Thyroid gland (tissue), 4 donors: ENCODE measurements at places on chromosomes 6 and 20. TPM values are rescaled to one million over a fixed set of nuclear protein-coding genes. Genes with fewer than 3 reads are reported as not detected.

Gene CALHM4
- not detected for total RNA-seq

Gene RAET1L
- not detected for total RNA-seq

Gene PSORS1C1
- 2.1 TPM for total RNA-seq

Gene THEMIS
- 1.2 TPM for total RNA-seq

Gene TAGAP
- total RNA-seq = 3.7 TPM

Gene KCNQ2
- total RNA-seq = not detected

Gene SMOC2
- total RNA-seq = 10.4 TPM

Gene BHLHE23
- total RNA-seq = not detected

Gene AGPAT1
- total RNA-seq = 48.6 TPM

Gene CAGE1
- total RNA-seq = not detected

Gene RIPOR3
- 23.9 TPM for total RNA-seq

Gene MUC22
- not detected for total RNA-seq

Gene GNRH2
- total RNA-seq = not detected

Gene PLA2G7
- total RNA-seq = 10.6 TPM

Gene HM13
- total RNA-seq = 82.8 TPM

Gene KHDC1
- total RNA-seq = 3.1 TPM

Gene ZSCAN23
- 4.1 TPM for total RNA-seq

Gene PSORS1C2
- total RNA-seq = not detected

Gene COL11A2
- 2.3 TPM for total RNA-seq

Gene KCNG1
- 0.13 TPM for total RNA-seq

Gene NECAB3
- total RNA-seq = 99.8 TPM

Gene FUT9
- total RNA-seq = not detected

Gene SCRT2
- total RNA-seq = not detected

Gene TUBB1
- not detected for total RNA-seq

Gene OARD1
- total RNA-seq = 26.7 TPM

Gene ARMC2
- 6.8 TPM for total RNA-seq

Gene C20orf204
- total RNA-seq = 2.6 TPM
